ENCODE measurements at places on chromosomes 6 and 20.

- no peak for DNase-seq
These were observed 38.1 kb downstream of the B4GALT5 start for GRCh38 chr20:49675368-49676151.

GRCh38 chr20:21862956-21863355 is 157.5 kb downstream of the PAX1 start:
- DNase-seq, result no peak

DNA sequence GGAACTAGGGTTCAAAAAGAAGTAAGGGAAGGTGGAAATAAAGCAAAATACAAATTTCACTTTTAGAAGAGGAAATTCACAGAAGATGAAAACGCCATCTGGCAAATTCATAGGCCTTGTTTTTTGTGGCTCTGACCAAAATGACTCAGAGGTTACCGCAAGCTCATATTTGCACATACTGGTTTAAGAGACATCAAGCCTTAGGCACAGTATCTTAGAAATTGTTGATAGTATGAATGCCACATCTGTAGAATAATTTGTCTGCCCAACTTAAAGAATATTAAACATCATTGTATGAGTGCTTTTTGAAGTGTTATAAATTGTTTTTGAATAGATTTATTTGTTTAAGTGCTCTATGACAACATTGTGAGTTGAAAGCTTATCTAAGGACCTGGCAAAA is 10.6 kb downstream of the TAAR1 start:
- DNase-seq, result no peak

GRCh38 chr6:424741-425417 is 33.3 kb downstream of the IRF4 start:
- DNase-seq, result no peak

- no peak for DNase-seq
These were observed 56.6 kb upstream of the SUPT3H start for GRCh38 chr6:45434381-45434700.

DNA sequence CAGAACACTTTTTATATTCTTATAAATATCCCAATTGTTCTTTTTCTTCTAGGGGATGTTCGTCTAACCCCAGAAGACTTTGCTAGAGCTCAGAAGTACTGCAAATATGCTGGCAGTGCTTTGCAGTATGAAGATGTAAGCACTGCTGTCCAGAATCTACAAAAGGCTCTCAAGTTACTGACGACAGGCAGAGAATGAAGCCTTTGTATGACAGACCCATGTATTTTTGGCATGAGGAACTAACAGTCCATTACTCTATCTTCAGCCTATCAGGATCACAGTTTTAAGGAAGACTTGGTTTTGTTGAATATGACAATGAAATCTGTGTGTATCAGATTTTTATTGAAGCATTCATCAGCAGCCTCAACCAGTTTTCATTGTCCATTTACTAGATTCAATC is 71.4 kb downstream of the VTA1 start:
- DNase-seq, result no peak

DNA sequence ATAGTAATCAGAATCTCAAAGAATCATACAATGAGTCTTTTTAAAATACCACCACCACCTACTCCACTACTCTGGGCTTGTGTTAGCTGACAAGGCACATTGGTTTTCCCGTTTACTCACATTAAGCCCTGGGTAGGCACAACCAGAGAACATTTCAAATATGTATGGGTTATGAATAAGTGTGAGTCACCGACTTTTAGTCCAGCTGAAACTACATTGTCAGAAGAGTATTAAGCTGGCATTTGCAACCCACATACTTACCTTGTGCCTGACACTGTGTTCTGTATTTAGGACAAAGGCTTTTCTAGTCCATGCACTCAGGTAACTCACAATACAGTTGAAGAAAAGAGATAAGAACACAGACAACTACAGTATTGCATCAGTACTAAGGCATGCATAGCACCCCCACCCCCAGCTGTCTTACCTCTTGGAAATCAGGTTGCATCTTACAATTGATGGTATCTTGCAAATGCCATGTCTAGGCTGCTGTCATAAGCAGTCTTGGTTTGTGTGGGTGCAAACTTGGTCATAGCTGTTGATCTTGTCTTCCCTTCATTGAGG is 40.3 kb upstream of the AHI1 start:
- DNase-seq, result no peak

DNA sequence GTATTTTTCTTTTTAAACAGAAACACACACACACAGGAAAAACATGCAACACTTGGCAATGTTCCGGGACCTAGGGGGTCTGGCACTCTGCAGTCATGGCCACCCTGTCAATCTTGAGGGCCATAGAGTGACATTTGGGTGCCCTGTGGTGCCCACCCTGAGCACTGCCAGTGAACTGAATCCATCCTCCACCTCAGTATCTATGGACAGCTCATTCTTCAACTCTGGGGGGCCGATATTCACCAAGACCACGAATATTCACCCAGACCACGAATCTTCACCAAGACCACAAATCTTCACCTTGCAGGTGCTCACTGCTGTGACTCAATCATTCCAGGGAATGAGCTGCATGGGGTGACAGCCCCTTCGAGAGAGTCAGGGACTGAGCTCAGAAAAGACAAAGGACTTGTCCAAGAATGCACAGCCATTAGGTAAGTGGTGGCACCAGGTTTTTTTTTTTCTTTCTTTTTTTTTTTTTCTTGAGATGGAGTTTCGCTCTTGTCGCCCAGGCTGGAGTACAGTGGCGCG is 19.1 kb downstream of the SNAI1 start:
- DNase-seq, result no peak

- no peak for DNase-seq
These were observed 344.6 kb upstream of the MARCKS start for GRCh38 chr6:113512576-113512975.

DNA sequence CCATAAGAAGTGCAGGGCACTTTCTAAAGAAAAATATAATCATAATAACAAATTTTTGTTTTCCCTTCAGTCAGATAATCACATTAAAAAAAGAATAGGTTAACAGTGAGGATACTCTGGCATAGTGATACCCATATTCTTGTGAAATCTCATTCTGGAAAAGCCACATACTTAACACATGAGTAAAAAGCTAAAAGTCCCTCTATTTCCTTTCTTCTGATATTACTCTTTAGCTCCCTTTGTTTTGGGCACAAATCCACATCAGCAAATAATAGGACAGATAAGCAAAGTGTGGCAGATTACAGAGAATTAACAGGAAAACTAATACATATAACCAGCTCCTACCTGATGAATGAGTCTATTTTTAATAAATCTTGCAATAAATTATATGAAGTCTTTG is 15.8 kb downstream of the SHPRH start:
- DNase-seq, result no peak

DNA sequence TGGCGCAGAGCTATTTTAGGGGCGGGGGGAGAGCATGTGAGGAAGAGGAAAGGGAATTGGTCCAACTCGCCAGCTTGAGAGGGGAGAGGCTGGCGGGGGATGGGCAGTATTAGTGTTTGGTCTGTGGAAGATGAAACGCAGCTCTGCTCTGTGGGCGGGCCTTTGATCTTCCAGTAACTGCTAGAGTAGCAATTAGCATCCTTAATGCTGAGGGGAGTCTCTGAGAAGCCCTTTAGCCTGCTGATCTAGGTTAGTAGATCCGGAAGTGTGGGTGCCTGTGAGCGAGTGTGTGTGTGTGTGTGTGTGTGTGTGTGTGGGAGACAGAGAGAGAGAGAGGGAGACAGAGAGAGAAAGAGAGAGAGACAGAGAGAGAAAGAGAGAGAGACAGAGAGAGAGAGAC is 117.2 kb upstream of the BACH2 start:
- DNase-seq, result peak; percentile 55

- no peak for DNase-seq
These were observed 233.2 kb upstream of the SOX4 start for GRCh38 chr6:21360336-21360735.

DNA sequence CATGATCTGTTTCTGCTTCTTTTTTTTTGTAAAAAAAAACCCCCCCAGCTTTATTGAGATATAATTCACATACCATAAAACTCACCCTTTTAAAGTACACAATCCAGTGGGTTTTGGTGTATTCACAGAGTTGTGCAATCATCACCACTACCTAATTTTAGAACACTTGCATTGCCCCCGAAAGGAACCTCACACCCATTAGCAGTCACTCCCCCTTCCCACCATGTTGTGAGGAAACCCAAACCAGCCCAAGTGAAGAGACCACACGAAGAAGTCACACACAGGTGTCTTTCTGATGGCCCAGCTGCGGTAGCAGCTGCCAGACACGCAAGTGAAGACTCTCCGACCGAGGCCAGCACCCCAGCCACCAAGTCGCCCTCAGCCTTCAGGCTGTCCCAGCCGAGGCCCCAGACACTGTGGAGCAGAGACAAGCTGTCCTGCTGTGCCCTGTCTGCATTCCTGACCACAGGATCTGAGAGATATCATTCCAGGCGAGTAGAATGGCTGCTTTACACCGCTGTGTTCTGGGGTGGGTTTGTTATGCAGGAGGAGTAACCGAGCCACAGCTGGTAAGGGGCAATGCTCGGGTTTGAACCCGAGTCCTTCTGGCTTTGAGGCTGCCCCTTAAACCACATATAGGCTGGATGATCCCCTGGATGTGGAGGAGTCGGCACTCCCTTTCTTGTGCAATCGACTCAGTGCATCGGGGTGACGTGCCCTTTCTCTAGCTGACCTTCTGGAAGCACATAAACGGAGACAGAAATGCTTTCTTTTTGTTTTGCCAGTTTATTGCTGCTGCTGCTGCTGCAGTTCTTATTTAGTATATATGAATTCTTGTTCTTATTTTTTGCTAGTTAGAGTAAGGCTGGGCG is 59.1 kb upstream of the PTPN1 start:
- DNase-seq, result no peak

GRCh38 chr6:96075826-96076225 is 60.1 kb downstream of the FUT9 start:
- no peak for DNase-seq

DNA sequence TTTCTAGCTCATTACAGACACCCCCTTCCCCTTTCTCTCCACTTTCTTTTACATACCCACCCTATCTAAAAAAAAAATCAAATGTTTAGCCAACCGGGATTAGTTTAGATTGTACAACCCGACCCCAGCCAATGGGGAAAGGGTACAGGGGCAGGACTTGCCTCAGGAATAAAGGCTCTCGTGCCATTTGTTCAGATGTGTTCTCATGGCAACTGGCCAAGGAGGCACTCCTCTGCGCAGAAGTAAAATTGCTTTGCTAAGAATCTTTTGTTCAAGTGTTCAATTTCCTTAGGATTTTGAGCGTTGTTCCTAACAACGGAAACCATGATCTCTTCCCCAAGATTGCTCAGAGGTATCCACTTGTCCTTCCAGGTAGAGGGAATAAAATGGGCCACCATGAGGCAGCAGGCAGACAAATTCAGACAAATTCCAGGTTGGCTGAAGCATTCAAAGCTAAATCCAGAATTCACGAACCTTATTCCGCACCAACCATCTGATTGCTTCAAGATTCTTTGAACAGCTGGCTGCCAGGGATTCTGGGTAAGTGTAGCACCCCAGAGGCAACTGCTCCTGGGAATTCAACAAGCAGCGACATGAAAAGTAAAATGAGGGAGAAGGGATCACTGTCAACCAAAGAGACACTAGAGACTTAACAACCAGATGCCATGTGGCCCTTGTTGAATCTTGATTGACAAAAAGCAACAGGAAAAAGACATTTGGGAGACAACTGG is 431.8 kb downstream of the PREX1 start:
- DNase-seq, result no peak

DNA sequence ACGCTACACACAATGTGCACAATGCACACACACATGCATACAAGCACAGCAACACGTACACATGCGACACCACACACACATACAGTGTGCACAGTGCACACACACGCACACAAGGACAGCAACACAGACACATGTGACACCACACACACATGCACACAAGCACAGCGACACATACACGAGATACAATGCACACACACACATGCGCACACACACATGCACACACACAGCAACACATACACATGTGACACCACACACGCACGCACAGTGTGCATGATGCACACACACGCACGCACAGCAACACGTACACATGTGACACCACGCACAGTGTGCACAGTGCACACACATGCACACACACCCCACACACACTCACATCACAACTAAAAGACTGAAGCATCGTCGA is 327.3 kb downstream of the THBS2 start:
- no peak for DNase-seq

- no peak for DNase-seq
These were observed 51.0 kb downstream of the KCNQ5 start for GRCh38 chr6:72672906-72673305.

DNA sequence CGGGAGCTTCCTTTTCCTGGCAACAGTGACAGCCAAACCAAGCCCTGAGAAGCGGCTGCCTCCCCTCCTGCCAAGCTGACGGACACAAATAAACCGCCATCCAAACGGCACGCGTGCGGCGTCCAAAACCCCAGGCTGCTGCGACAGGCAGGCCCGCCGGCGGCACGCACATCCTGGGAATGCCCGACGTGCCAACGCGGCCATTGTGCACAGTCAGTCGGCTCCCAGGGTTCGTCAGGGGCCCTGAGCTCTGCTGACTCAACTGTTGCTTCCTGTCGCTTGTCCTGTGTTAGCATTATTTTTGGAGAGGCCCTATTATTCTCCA is 6.8 kb downstream of the JAG1 start:
- DNase-seq, result no peak

DNA sequence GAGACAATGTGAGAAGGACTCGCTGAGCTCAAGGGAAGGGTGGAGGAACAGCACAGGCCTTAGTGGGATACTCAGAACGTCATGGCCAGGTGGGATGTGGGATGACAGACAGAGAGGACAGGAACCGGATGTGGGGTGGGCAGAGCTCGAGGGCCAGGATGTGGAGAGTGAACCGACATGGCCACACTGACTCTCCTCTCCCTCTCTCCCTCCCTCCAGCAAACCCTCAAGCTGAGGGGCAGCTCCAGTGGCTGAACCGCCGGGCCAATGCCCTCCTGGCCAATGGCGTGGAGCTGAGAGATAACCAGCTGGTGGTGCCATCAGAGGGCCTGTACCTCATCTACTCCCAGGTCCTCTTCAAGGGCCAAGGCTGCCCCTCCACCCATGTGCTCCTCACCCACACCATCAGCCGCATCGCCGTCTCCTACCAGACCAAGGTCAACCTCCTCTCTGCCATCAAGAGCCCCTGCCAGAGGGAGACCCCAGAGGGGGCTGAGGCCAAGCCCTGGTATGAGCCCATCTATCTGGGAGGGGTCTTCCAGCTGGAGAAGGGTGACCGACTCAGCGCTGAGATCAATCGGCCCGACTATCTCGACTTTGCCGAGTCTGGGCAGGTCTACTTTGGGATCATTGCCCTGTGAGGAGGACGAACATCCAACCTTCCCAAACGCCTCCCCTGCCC is 1.7 kb downstream of the TNF start:
- DNase-seq, result no peak

DNA sequence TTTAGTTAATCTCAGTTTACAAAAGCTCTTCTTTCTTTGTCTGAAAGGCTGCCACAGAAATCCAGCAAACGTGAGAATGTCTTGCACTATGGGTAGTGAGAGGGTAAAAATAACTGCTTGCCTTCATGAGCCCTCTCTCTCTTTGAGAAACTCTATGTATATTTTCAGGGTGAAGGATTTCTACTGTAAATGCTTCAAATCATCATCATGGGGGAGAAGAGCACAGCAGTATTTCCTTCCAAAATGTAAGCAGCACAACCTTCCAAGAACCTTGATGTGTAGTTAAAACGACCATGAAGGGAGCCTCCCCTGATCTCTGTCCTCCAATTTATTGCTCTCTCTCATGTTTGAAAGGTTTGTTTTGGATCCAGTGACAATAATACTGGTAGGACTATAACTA is 141.3 kb upstream of the CENPW start:
- DNase-seq, result no peak

GRCh38 chr6:35224720-35225119 is 11.0 kb downstream of the SCUBE3 start:
- DNase-seq, result no peak
